AG04450 (cell line): ENCODE measurements at places on chromosomes 3 and 15. TPM values are rescaled to one million over a fixed set of nuclear protein-coding genes. Genes with fewer than 3 reads are reported as not detected.

Gene CPN2
- not detected in 2 replicates for polyA plus RNA-seq

Gene PLD1
- polyA plus RNA-seq = 13.9 and 20.2 TPM in 2 replicates

- DNase-seq = peak; percentile 76
Observed at GRCh38 chr15:45118131-45118588, 4.0 kb downstream of the DUOXA2 start.

GRCh38 chr3:122183521-122183892 is at the start of gene CASR:
TSS of gene CASR (plus strand) at chr3:122183668. CDS start at chr3:122254190, 70,522 bp downstream.
- DNase-seq = no peak

DNA sequence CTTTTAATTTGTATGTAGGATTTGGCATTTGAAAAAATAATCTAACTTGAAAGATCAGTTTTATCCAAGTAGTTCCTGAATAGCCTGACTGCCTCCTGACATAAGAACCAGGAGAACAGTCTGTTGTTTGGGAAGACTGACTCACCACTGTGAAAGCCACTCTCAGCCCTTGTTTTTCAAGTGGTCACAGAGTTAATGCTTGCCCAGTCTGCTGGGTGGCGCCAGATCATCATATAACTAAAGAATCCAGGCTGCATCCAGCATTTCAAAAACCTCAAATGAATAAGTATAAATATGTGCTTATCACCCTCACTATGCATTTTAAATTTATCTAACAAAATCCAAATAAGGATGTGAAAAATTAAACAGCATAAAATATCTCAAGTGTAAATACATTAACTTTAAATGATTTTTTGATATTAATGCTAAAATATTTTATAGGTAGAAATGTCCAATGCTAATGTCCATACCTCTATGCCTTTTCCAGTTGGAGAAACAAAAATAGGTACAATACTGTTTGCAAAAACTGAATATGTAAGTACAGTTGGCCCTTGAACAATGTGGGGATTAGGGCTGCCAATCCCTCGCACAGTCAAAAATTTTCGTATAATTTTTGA is 26.9 kb upstream of the ZBBX start:
- peak; percentile 2 for DNase-seq

GRCh38 chr3:56751056-56751707 is 50.6 kb downstream of the ARHGEF3 start:
- no peak for DNase-seq
